Endothelial cell (in vitro differentiated cells): ENCODE measurements at places on chromosomes 7 and 10.

DNA sequence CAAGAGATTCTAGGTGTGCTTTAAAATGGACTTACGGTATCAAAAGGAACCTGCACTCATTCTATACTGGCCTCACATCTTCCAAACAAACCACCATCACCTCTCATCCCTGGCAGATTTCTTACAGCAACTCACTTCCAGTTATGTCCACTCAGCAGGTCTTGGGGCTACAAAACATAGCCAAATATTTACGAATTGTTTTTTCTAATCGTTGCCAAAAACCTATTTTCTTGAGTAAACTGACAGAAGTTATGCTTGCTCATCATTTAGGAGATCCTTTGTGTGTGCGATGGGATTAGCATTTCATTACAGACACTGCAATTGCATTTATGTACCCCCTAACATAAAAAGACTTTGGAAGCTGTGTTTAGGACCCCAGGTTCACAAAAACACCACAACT is 2.7 kb downstream of the KCNMA1 start:
- no peak for DNase-seq

GRCh38 chr10:70910486-70911341 is 22.3 kb upstream of the PCBD1 start:
- DNase-seq = no peak

DNA sequence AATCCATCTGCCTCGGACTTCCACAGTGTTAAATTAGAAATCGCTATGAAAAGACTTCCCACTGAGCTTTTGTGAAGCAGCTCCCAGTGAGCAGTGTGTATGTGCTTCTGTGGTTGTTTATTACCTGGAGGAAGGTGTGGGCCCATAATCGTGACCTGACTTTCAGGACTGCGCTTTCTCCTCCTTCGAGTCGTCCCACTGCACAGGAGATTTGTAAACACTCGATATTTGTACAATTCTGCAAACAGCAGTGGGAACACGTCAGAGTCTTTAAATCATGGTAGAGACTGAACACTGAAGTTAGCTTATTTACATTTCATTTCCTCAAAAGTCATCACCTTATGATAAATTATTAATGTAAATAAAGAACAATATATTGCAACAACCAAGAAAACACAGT is 171.4 kb downstream of the ITGA8 start:
- DNase-seq = no peak

- DNase-seq = no peak
Measured at GRCh38 chr7:158754746-158755444, 50.3 kb upstream of the NCAPG2 start.

GRCh38 chr10:86310291-86310690 is 56.3 kb downstream of the GRID1 start:
- DNase-seq = no peak

DNA sequence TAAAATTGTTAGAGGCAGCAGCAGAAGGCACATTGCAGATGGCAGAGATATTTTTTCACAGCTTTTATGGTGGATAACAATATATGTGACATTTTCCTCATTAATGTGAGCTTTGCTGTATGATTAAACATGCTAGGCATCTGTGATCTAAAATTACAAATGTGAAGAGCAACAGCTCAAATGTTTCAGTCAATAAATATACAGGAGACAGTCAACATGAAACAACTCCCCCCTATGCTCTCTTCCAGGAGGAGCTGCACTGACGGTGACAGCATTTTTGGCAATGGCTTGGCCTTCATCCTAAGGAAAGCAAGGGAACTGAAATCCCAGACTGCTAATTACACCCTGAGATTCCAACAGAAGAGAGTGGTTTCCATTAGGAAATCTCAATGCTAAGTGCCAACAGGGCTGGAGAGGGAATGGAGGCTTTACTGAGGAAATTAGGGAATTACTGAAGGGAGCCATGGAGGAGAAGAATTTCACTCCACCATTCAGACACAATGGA is 51.4 kb upstream of the GRB10 start:
- no peak for DNase-seq
